ENCODE measurements at places on chromosomes 6 and 20.

DNA sequence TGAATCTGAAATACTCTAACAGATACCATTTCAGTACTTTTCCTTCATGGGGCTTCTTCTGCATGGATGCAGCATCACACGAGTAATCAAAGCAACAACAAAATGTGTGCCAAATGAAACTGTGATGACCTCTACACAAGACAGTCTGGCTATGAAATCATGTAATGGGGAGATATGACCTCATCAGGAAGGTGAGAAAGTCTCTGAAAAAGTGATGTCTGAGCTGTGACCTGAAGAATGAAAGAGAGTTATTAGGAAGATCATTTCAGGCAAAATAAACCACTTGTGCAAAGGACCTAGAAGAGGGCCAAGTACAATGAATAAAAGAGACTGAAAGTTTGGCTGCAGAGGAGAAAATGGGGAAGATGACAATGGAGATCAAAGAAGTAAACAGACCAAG lies 182.8 kb downstream of the PTPRK start:
- no peak for DNase-seq

DNA sequence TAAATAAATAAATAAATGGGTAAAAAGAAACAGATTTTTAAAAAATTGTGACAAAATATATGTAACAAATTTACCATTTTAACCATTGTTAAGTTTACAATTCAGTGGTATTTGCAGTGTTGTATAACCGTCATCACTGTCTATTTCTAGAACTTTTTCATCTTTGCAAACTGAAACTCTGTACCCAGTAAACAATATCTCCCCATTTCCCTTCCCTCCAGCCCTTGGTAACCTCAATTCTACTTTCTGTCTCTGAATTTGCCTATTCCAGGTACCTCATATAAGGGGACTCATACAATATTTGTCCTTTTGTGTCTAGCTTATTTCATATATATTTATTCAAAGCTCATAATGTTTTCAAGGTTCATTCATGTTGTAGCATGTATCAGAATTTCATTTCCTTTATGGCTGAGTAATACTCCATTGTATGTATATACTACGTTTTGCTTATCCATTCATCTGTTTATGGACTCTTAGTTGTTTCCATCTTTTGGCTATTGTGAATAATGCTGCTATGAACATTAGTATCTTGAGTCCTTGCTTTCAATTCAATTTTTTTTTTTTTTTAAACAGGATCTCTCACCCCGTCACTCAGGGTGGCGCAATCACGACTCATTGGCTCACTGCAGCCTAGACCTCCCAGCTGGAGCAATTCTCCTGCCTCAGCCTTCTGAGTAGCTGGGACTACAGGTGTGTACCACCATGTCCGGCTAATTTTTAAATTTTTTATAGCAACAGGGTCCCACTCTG lies 8.9 kb downstream of the MANBAL start:
- no peak for DNase-seq

DNA sequence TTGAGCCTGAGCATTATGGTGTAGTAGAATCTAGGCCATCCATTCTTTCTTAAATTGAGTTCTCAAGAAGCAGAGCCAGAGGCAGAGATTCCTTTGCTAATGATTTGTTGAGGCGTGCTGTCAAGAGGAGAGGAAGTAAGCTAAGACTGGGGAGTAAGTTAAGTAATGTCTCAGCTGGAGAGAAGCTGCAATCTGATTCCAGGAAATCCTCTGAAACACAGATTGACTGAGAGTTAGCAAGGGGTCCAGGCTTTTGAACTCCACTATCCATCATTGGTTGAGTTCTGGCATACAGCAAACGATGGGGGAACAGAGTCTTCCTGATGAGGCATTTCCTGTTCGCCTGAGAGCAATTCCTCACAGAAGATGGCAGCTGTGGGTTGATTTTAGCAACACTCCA lies 207.4 kb upstream of the RAB32 start:
- no peak for DNase-seq

DNA sequence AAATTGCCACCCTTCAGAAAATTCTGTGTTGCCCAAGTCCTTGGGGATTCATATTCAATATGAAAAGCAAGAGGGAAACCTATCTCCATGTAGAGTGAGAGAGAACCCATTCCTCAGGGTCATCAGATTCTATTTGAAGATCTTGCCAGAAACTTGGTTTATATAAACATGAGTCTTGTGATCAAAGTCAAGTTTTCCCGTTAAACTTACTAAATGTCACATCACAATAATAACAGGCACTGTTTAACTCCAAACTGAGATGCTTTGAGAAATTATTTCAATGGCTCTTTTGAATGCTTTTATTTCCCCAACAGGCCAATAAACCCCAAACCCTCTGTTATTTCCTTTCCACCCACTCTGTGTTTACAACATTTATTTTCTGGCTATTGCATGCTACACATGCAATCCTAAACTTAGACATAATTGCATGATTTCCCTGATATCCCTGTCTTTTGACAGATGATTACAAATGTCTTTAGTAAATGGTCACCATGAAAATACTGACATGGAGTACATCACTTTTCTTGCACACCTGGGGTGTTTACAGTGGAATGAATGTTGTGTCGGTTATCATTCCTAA lies 31.1 kb upstream of the SSTR4 start:
- no peak for DNase-seq

GRCh38 chr20:41469868-41470267 lies 103.2 kb upstream of the EMILIN3 start:
- DNase-seq: no peak

GRCh38 chr6:12232339-12232738 lies 57.8 kb upstream of the EDN1 start:
- DNase-seq: no peak

- DNase-seq: no peak
These were observed 21.7 kb downstream of the TMC2 start for GRCh38 chr20:2557873-2558580.

DNA sequence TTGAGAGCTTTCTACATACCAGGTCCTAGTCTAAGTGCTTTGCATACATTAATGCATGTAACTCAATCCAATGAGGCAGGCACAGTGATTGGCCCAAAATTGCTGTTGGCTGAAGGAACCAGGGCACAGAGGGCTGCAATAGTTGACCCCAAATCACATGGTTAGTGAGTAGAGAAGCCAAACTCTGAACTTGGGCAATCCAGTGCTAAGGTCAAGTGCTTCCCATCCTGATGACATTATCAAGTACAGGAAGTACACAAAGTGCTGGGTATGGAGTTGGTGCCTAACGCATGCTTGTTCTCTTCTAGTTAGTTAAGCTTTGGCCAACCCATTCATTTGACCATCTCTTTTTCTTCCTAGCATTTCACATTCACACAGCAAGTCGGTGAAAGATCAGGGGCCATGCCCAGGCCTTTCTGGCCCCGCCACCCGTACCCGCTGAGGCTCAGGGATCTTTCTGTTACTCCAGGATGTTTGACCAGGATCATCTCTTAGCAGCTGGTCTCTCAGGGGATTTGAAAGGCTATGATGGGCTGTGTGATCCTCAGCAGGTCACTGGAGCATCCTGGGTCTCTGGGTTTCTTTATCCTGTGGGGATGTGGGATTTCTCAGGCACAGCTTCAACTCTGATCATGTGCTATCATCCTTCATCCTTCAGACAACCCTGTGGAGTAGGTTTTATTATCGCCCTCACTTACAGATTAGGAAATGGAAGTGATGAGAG lies 7.0 kb downstream of the KCNB1 start:
- no peak for DNase-seq

DNA sequence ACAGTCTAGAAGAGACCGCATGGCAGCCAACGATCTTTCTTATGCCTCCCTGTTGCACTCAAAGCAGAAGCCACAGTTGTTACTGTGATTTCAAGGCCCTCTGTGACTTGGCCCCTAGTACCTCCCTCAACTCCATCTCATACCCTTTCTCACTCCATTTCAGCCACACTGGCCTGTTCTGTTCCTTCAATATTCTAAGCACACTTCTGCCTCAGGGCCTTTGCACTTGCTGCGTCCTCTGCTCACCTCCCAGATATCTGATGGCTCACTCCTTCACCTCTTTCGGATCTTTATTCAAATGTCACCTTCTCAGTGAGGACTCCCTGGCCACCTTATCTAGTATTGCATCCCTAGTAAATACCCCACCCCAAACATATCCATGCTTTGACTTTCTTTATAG lies 29.4 kb upstream of the CCN6 start:
- no peak for DNase-seq

- no peak for DNase-seq
These were observed 3.5 kb downstream of the TGM3 start for GRCh38 chr20:2299301-2299700.

DNA sequence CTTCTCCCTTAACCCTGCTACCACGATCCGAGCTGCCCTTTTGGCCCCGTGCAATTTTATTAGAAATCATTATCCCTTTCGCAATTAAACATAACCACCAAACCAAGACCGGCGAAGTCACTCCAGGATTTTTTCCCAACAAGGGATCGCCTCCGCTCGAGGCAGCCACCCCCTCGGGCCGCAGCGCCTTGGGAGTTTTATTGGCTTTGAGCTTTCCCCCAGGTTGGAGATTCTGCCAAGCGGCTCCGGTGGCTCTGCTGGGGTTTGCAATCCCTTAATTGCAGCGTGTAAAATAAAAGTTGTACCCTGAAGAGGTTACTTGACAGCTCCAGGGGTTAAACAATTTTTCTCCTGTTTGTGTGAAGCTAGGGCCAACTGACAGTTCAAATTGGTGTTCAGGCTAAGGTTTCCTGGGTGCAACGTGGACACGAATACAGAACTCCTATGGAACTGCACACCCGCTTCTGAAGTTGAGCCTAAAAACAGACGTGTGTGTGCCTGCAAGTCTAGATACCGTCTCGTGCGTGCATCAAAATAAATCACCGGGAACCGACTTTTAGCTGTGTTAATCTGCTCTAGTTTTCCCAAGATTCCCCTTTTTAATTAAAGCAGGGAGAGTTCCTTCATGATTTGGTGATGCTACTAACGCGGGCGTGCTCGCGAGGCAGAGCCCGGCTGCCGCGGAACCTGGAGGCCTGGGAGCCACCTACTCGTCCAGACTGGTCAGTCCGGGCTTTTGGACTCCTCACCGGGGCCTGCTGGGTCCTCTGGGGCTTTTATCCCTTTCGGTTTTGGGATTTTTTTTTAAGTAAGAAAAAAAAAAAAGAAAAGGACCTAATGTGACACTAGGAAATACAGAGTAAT lies 975 bp upstream of the TFAP2A start:
- no peak for DNase-seq

DNA sequence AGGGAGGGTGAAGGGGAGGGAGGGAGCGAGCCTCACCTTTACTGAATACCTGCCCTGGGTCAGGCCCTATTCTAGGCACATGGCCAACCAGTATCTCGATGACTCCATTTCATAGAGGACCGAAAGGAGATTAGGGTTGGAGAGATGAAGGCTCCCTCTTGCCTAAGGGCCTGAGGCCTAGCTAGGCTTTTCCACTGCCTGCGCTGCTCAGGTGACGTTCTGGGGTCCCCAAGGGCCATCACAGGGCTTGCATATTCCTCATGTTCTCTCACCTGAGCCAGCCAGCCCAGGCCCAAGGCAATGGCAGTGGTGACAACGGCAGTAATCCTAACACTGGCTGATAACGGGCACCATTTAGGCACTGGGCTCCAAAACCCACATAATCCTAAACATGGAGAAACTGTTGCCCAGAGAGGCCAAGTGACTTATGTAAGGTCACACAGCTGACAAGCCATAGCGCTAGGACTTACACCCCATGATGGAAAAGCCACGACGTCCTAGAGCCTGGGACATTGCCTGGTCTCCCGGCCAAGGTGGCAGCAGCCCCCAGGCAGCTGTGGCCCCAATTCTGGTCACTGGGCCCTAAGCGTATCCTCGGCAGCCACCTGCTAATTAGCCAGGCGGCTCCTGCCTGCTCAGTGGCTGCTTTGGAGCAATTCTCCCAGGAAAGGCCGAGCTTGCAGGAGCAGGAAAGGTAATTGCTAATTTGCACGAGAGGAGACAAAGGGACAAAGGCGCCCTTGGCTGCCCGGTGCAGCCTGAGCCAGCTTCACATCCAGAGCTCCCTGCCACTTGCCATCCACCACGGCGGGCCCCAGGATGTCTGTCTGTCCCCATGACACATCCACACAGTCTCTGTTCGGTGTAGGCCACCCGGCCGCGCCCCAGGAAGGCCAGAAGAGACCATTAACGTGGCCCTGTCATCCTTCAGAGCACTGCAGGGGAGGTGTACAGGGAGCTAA lies 21.5 kb downstream of the NOL4L start:
- no peak for DNase-seq

- DNase-seq: no peak
These were observed 278.5 kb downstream of the BMP7 start for GRCh38 chr20:56987986-56988385.

GRCh38 chr6:134315974-134316441 lies 1.9 kb downstream of the SGK1 start:
- no peak for DNase-seq

DNA sequence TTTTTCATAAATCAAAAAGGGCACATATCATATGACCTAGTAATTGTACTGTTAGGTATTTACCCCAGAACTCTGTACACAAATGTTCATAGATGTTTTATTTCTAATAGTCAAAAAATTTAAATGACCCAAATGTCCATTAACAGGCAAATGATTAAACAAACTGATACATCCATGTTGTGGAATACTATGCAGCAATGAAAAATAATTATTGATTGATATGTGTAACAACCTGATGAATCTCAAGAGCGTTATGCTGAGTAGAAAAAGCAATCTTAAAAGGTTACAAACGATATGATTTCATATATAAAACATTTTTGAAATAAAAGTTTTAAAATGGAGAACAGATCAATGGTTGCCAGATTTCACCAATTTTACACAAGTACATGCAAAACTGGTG lies 18.1 kb downstream of the HTR1B start:
- DNase-seq: no peak

- DNase-seq: no peak
These were observed 239.8 kb downstream of the PTPRT start for GRCh38 chr20:42949950-42950349.

- no peak for DNase-seq
These were observed 19.9 kb upstream of the FAM50B start for GRCh38 chr6:3829285-3829684.

GRCh38 chr6:107059606-107060005 lies 31.6 kb downstream of the MTRES1 start:
- DNase-seq: no peak

GRCh38 chr6:63740709-63741108 lies 105.1 kb downstream of the PHF3 start:
- DNase-seq: no peak

DNA sequence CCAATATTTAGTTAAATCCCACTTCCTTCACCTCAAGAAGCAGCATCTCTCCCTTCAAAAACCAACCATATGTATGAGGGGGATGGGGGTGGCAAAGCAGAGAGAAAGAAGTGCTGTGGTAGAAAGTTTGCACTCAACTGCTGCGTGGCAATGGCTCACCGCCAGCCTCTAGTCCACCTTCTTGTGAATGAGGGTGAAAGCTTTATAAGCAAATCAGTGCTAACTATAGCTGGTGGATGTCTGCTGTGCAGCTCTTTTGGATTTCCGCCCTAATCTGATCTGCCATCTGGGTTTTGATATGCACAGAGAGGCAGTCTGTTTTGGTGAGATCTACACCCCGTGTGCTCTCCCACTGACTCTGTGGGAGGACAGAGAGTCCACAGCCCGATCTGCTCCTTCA lies 281.2 kb upstream of the SUPT3H start:
- no peak for DNase-seq
